ENCODE measurements at places on chromosomes 16 and 17. TPM values are rescaled to one million over a fixed set of nuclear protein-coding genes. Genes with fewer than 3 reads are reported as not detected.
A peak's percentile ranks its signal among the peaks of the same experiment; 100 is the strongest.

Gene IGF2BP1
- not detected for total RNA-seq

DNA sequence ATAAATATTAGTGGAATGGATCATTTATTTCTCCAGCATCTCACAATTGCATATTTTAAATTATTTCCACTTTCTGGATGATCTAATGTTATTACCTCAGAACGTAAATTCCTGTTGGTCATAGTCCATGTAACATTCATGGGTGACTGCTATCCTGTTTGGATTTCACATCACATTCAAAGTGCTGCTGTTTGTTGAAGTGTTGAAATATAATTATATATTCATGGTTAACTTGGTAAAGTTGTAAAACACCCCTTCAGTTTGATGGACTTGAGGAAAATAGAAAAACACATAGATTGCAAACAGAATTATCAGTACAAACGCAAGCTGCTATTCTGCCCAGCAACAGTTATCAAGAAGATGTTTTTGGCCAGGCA lies 59.6 kb downstream of the TANGO6 start:
- H3K27me3 ChIP-seq, result no peaks in the 10 kb centered on the region
- peaks cover 15% of the 10 kb centered on the region for H3K4me1 ChIP-seq
- H3K27ac ChIP-seq, result peak overlapping the region; percentile 18
- H3K36me3 ChIP-seq, result no peaks in the 10 kb centered on the region

- no peaks in the 10 kb centered on the region for H3K4me1 ChIP-seq
- H3K4me3 ChIP-seq, result no peak overlapping the region
- no peak for DNase-seq
- no peaks in the 10 kb centered on the region for H3K27me3 ChIP-seq
Measured at GRCh38 chr16:50081428-50082018, 15.8 kb downstream of the HEATR3 start.

Gene PLLP
- total RNA-seq, result 32.4 TPM

Gene MEOX1
- not detected for total RNA-seq

DNA sequence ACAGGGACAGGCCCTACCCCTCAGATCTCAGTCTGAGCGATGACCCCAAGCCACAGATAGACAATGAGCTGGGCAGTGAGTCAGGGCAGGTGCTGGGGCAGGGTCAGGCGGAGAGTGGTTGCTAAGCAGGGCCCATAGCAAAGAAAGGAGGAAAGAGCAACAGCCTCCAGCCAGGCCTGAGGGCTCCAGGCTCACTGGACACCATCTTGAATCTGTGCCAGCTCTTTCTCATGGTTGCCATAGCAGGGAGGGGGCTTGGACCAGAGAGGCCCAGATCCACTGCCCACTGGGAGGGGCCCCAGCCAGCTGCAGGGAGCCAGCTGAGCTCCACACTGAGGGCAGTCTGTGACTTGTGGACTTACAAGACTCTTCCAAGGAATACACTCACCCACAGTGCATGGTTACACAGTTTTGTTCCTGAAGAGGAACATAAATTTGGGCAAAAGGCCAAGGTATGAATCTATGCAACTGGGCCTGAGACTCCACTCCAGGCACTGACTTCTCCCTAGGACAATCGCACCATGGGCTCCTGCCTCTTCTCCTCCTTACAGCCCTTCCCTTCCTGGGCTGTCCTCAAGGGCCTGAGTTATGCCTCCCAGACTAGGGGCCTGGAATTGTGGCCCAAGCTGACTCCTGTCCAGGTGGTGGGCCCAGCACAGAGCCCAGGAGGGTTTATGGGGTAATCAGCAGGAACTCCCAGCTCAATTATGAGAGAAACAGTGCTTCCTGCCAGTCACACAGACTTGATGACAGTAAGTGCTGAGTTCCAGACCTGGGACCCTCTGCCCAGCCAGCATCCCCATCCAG lies 59.9 kb downstream of the BEAN1 start:
- peak; percentile 43 for DNase-seq
- peaks cover 9% of the 10 kb centered on the region for H3K4me1 ChIP-seq
- H3K36me3 ChIP-seq, result no peaks in the 10 kb centered on the region
- H3K27ac ChIP-seq, result peak overlapping the region; percentile 39

DNA sequence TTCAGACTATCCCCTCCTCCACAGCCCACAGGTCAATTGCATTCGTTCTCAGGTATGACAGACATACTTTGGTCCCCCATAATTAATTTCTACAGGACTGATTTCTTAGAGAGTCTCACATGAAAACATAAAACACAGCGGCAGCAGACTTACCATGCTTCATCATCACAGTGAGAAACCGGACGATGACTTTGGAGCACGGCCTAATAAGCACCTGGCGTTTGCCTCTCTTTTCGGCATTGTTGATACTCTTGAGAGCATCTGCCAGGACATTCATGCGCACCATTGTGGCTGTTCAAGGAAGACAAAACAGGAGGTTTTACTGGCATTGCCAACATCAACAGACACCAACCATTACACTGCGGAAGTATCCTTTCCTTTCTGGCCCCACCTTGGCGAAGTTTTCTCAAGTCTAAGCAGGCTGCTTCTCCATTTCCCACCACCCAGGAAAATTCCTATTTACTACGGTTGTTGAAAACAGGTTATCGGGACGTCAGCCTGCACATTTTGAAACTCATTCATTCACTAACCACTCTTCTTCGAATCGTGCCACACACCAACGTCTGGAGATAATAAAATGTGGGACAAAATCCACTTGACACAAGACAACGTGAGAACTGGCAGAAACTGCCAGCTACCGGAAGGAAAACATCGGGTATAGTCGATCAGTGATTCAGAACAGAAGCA lies 1.2 kb downstream of the RPS15A start:
- H3K36me3 ChIP-seq, result peaks cover 51% of the 10 kb centered on the region
- peak; percentile 36 for DNase-seq
- peaks cover 12% of the 10 kb centered on the region for H3K4me1 ChIP-seq
- H3K27ac ChIP-seq, result peak overlapping the region; percentile 82
- peak overlapping the region; percentile 38 for H3K4me3 ChIP-seq
- no peaks in the 10 kb centered on the region for H3K27me3 ChIP-seq

DNA sequence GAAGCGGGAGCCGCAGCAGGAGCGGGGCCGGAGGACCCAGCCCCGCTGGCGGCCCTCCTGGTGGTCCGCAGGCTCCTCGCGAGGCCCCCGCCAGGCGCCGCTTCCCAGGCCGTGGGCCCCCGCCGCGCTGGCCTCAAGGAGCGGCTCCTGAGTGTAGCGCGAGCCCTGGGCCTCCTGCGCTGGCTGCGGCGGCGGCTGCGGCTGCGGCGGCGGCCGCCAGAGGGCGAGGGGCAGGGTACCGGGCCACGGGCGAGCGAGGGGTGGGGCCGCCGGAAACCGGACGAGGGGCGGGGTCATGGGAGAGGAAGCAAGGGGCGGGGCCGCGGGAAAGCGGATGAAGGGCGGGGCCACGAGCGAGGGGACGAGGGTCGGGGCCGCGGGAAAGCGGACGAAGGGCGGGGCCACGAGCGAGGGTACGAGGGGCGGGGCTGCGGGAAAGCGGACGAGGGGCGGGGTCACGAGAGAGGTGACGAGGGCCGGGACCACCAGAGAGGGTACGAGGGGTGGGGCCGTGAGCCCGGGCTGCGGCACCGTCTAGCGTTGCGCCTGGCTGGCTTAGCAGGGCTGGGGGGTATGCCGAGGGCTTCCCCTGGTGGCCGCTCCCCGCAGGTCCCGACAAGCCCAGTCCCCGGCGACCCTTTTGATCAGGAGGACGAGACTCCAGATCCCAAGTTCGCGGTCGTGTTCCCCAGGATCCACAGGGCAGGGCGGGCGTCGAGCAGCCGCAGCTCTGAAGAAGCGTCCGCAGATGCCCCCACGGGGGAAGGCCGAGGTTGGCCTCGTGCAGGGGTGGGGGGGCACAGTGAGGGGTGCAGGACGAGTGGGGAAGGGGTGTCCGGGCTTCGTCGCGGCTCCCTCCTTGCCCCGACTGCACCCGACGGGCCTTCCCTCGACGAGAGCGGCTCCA lies 1.7 kb downstream of the MYO15B start:
- no peaks in the 10 kb centered on the region for H3K27me3 ChIP-seq
- peak; percentile 95 for DNase-seq
- no peaks in the 10 kb centered on the region for H3K36me3 ChIP-seq
- peaks cover 7% of the 10 kb centered on the region for H3K4me1 ChIP-seq
- H3K4me3 ChIP-seq, result peak overlapping the region; percentile 67

Gene NOXO1
- not detected for total RNA-seq

GRCh38 chr16:47142486-47142820 lies 1.3 kb downstream of the NETO2 start:
- no peak for DNase-seq
- no peak overlapping the region for H3K27ac ChIP-seq
- peak overlapping the region; percentile 10 for H3K4me3 ChIP-seq
- no peaks in the 10 kb centered on the region for H3K36me3 ChIP-seq

GRCh38 chr16:85416228-85417109 lies 196.7 kb upstream of the GSE1 start:
- no peaks in the 10 kb centered on the region for H3K27me3 ChIP-seq
- H3K4me1 ChIP-seq, result peaks cover 3% of the 10 kb centered on the region
- H3K27ac ChIP-seq, result no peak overlapping the region
- DNase-seq, result peak; percentile 63
- no peaks in the 10 kb centered on the region for H3K36me3 ChIP-seq

Gene TOX3
- total RNA-seq, result not detected

- no peak for DNase-seq
- H3K27ac ChIP-seq, result no peak overlapping the region
- no peak overlapping the region for H3K4me3 ChIP-seq
- no peaks in the 10 kb centered on the region for H3K4me1 ChIP-seq
- H3K36me3 ChIP-seq, result no peaks in the 10 kb centered on the region
Measured at GRCh38 chr16:20388854-20389253, 15.7 kb downstream of the PDILT start.

GRCh38 chr17:32835291-32835761 lies 41.6 kb downstream of the MYO1D start:
- peaks cover 22% of the 10 kb centered on the region for H3K4me1 ChIP-seq
- peak overlapping the region; percentile 87 for H3K27ac ChIP-seq
- H3K36me3 ChIP-seq, result no peaks in the 10 kb centered on the region

GRCh38 chr17:74831444-74832146 lies 28.1 kb downstream of the GRIN2C start:
- no peak overlapping the region for H3K27ac ChIP-seq
- H3K36me3 ChIP-seq, result no peaks in the 10 kb centered on the region
- DNase-seq, result no peak
- no peaks in the 10 kb centered on the region for H3K27me3 ChIP-seq
- H3K4me1 ChIP-seq, result peaks cover 75% of the 10 kb centered on the region
- H3K4me3 ChIP-seq, result no peak overlapping the region

Gene MED13
- 82.9 TPM for total RNA-seq

Data from thyroid gland (tissue), 4 donors.